ENCODE measurements at places on chromosomes 1 and 21. TPM values are rescaled to one million over a fixed set of nuclear protein-coding genes. Genes with fewer than 3 reads are reported as not detected.

PLA2G2A gene
- 672 TPM for total RNA-seq

BMP8B gene
- total RNA-seq, result 0.28 TPM

- no peak for DNase-seq
Observed at GRCh38 chr1:156118177-156118868, 3.8 kb downstream of the LMNA start.

- DNase-seq, result no peak
Observed at GRCh38 chr1:94883691-94884090, 43.2 kb downstream of the CNN3 start.

GRCh38 chr1:76444773-76445172 is 370.2 kb downstream of the ST6GALNAC3 start:
- no peak for DNase-seq

DNA sequence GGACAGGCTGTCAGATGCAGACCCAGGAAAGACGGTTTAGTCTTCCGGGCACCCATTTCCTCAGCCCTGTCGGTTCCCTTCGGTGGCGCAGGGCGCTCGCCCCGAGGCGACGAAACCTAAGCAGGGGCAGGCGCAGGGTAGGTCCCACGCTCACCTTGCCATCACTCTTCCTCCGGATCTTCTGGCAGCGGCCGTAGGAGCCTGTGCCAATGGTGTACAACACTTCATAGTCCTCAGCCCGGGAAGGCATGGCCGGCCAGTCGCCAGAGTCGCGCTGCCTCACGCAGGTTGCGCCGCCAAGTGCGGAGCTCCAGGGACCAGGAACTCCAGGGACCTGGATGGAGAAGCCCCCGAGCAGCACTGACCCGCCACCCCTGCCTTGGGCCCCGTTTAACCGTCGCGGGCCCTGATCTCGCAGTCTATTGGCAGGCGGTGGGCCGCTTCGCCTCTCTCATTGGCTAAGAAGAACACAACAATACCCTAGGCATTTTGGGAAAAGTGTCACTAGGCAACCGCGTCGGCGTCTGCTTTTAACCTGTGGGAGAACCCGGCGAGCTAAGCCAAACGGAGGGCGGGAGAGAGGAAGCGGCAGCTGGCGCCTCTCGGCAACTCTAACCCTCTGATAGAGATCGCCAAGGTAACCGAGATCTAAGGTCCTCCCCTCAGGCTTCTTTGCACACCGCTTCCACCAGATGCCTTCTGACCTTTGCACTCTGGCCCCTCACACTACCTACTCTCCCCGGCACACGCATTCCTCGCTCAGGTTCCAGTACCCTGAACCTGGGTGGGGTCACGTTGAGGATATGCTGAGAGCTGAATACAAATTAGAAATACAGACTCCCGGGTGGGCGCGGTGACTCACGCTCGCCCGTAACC is at the start of gene NEK2:
Gene NEK2 (minus strand): TSS at position 392 of the 876 bp plus-strand sequence. CDS start 142 bp downstream, at position 250.
- DNase-seq, result peak; percentile 78

- no peak for DNase-seq
Observed at GRCh38 chr1:33517596-33518250, 45.3 kb downstream of the ZSCAN20 start.

GRCh38 chr21:37119421-37120218 is 46.6 kb downstream of the TTC3 start:
- DNase-seq, result no peak

GRCh38 chr1:175690915-175691314 is 52.5 kb downstream of the TNR start:
- DNase-seq, result no peak
